NCI-H1436 treated with DMSO at 0.1 percent for 48 hours (cell line): ENCODE measurements at places on chromosomes 7 and 10.

DNA sequence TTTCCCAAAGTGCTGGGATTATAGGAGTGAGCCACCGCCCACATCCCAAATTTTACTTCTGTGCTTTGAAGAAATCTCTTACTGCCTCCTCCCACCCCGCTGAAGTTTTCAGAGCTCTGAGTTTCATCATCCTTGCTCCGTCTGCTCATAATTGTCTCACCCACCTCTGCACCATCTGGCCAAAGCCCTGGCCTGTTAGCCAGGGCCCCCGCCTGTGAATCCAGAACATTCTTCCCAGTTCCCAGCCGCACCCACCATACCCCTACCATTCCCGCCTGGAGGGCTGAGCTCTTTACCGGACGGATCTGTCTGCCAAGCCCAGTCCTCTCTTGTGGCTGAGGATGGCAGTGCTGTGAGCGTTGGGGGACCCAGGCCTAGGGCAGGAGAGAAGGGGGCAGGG lies 14.5 kb downstream of the SSC4D start:
- DNase-seq, result no peak

GRCh38 chr7:77367976-77368375 lies 48.2 kb downstream of the GSAP start:
- DNase-seq, result no peak

- no peak for DNase-seq
These were observed 65.4 kb downstream of the SLIT1 start for GRCh38 chr10:97120370-97120769.

- DNase-seq, result peak; percentile 90
These were observed 333.3 kb downstream of the CACNA2D1 start for GRCh38 chr7:82110146-82110840.

GRCh38 chr7:43834463-43835251 lies 34.7 kb downstream of the MRPS24 start:
- DNase-seq, result no peak

GRCh38 chr7:83271212-83272099 lies 108.8 kb upstream of the PCLO start:
- no peak for DNase-seq

DNA sequence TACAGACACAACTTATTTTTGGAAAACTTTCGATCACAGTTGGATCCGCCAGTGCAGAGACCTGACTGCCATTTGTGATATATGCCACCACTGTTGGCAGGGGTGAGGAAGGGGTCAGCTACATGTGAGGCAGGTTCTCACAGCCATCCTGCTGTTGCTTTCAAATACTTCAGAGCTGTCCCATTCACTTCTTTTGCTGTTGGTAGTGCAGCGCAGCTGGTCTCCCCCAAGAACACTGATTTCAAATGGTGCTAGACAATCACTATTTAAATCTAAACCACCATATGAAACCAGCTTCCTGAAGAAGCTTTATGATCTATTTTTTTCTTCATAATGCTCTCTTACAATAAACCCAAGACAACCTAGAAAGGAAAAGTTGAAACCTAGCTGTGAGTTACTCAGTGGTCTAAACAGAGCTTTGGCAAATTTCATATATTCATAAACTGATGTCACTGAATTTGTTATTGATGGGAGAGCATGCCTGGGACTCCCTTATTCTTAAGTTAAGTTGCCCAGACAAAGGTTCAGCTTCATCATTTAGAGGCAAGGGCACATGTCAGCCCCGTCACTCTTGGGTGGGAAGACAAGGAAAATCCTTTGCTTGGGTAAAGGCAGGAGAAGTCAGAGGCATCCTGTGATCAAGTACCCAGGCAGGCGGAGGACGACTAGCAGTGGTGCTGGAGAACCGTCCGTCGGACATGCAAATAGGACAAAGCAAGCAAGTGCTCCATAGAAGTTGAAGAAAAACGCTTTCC lies 143.4 kb upstream of the KLF14 start:
- no peak for DNase-seq

DNA sequence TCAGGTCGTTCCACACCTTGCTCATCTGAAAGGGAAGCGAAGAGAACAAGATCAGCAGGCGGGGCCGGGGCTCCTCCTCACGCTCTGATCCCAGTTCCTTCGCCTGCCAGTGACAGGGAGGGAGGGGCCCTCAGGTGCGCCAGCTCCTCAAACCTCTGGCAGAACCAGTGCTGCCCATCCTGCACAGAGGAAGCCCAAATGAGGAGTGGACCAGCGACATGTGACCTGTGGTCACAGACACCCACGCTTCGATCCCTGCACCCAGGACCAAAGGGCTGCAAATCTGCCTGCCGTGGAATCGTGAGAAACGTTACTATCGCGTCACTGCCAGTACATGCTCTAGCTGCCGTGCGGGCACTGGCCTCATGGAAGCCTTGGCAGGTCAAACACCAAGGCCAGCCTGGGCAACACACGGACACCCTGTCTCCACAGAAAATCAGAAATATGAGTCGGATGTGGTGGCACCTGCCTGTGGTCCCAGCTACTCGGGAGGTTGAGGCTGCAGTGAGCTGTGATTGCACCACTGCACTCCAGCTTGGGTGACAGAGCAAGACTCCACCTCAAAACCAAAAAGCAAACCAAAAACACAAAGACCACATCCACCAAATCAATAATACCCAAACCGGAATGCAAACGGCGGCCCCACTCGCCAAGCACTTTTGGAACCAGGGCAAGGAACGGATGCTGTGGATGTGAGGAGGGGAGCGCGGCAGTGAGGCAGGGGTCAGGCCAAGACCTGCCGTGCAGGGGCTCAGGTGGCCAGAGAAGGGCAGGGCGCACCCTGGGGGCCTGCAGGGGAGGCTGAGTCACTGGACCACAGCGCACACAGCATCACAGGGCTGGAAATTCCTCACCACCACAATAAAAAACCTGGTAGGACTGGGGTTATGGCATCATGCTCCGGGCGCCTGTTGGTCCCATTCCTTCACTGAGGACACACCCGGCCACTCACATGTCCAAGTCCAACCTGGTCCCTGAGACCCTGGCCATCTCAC lies 13.4 kb downstream of the NUDT1 start:
- no peak for DNase-seq

DNA sequence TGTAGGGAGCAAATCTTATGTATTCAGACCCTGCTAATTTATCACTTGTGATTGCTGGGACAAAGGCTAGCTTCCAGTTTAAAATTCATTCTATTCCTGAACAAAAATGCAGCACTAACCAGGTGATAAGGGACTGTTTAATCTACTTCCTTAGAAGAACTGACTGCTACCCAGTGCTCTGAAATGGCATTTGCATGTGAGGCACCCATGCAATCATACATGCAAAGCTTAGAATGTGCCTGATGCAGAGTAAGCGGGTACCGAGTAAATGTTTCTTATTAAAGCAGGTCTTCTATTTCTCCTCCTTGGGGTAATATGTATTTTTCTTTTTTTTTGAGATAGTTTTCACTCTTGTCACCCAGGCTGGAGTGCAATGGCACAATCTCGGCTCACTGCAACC lies 54.5 kb downstream of the NEURL1 start:
- DNase-seq, result no peak

GRCh38 chr10:96259150-96259549 lies 12.2 kb downstream of the BLNK start:
- DNase-seq, result no peak

- no peak for DNase-seq
These were observed 128.9 kb downstream of the SNX10 start for GRCh38 chr7:26420422-26421019.

- DNase-seq, result no peak
These were observed 157.7 kb upstream of the PRR15 start for GRCh38 chr7:29405891-29406290.

- peak; percentile 99 for DNase-seq
These were observed 18.8 kb downstream of the MYO3A start for GRCh38 chr10:25952857-25953256.

DNA sequence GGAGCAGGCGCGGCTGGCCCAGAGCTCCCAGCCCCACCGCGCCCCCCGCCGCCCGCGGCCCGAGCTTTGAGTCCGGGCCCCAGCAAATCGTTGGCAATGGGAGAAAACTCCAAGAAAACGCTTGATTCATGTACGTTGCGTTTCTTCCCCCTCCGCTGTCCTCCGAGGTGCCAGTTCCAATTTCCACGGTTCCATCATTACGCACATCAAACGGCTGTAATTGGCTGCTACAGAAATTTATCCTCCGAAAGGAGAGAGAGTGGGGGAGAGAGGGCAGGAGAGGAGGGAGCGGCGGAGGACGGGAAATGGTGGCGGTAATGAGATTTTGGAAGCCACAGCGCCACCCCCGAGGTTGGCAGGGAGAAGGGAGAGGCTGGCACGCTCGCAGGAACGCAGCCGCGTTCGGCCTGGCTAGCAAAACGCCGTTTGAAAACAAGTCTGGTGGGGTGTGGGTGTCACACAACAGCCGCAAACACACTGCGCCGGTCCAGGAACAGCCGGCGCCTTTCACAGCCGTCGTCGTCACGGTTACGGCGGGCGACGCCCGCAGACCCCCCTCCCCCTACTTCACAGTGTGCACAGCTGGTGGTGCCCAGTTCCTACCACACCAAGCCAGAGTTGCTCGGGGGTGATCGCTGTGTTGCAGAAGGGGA lies 57.5 kb downstream of the UNCX start:
- DNase-seq, result no peak

- no peak for DNase-seq
These were observed 237.0 kb upstream of the SEMA3C start for GRCh38 chr7:81155654-81156373.
